ENCODE measurements at places on chromosomes 1 and 21.
A peak's percentile ranks its signal among the peaks of the same experiment; 100 is the strongest.

DNA sequence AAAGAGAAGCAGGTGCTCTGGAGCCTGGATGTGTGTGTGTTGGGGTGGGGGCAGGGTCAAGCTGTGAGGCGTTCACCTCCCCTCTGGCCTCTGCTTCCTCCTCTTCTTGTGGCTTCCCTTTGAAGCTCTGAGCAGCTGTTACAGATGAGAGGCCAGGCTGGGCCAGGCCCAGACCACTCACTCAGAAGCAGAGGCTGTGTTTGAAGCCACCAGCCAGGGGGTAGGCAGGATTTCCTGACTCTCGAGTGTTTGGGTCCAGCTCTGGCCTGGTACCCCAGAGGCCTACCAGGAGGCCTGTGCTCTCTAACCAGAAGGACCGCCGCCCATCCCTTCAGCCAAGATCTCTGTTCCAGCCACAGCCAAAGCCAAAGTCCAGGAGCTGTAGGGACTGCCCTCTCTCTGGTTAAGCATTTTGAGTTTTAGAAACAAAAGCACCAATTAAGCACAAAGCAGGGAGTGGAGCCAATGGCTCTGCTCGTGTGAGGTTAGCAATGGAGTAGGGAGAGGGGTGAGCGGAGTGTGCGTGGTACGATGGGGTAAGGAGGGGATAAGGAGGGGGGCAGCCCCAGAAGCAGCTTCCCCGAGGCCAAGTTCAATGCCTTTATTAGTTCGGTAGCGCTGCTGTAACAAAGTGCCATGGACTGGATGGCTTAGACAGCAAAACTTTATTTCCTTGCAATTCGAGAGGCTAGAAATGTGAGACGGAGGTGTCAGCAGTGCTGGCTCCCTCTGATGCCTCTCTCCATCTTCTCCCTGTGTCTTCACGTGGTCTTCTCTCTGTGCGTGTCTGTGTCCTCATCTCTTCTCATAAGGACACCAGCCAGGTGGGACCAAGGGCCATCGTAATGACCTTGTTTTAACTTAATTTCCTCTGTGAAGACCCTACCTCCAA lies 20.5 kb downstream of the RCSD1 start:
- DNase-seq = no peak

DNA sequence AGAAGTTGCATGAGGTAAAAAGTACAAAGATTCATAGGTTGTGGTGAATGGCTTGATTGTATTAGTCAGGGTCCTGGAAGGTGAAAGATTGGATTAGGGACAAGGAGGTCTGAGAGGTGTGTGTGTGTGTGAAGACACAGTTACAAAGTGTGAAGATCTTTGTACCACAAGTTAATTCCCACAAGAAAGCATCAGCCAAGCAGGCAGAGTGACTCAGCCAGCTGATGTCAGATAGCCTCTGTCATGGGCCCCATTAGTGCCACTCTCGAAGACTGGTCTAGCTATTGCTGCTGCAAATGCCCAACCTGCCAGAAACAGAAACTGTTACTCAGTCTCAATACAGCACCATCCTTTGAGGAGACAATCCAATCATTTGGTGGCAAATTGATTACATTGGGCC lies 96.5 kb downstream of the DTL start:
- DNase-seq = no peak

DNA sequence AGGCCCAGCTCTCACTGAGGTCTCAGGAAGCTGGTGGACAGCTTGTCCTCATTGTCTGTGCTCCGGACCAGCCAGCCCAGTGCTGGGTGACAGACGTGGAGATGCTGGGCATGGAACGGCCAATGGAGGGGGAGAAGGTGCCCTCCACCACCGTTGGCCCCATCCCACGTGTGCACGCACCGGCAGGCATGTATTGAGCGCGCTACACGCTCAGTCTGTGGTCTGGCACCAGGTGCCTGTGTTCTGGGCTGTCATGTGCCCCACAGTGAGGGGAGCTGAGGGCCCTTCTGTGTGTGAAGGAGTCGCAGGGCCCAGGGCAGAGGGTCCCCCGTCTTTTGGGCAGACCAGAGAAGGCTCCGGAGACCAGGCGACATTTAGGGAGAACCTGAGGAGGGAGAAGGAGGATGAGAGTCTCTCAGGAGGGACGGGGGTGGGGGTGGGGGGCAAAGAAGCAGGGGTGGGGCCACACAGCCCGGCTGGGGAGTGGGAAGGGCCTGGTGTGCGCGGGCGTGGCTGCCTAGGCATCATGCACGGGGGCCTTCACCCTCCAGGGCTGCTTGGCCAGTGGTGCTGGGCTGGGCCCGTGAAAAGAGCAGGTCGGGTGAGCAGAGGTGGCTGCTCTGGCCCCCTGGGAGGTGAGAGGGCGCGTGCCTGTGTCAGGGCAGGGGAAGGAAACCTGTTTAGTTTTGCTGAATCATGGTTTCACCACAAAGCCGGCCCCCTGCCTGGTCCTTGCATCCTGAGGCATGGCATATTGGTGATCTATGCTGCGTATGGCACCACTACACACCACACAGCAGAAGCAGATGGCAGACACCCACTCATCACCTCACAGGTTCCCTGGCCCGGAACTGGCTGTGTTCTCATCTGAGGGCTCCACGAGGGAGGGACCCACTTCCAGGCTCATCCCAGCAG lies 86.7 kb upstream of the TTC34 start:
- DNase-seq = peak; percentile 18

DNA sequence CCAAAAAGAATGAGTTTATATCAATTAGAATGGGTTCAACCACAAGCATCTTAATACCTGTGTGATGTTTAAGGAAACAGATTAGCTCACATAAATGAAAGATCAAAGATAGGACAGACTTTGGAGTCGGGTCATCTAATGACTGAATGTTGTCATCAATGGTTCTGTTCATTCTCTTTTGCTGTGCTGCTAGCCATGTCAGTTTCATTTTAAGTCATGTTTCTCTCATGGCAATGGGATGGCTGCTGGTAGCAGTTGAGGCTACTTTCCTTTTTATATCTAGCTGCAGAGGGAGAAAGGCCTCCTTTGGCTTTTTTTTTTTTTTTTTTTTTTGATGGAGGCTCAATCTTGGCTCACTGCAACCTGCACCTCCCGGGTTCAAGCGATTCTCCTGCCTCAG lies 86.9 kb upstream of the SPAG17 start:
- no peak for DNase-seq

- DNase-seq = no peak
Observed at GRCh38 chr1:19514391-19514831, 29.1 kb upstream of the CAPZB start.

DNA sequence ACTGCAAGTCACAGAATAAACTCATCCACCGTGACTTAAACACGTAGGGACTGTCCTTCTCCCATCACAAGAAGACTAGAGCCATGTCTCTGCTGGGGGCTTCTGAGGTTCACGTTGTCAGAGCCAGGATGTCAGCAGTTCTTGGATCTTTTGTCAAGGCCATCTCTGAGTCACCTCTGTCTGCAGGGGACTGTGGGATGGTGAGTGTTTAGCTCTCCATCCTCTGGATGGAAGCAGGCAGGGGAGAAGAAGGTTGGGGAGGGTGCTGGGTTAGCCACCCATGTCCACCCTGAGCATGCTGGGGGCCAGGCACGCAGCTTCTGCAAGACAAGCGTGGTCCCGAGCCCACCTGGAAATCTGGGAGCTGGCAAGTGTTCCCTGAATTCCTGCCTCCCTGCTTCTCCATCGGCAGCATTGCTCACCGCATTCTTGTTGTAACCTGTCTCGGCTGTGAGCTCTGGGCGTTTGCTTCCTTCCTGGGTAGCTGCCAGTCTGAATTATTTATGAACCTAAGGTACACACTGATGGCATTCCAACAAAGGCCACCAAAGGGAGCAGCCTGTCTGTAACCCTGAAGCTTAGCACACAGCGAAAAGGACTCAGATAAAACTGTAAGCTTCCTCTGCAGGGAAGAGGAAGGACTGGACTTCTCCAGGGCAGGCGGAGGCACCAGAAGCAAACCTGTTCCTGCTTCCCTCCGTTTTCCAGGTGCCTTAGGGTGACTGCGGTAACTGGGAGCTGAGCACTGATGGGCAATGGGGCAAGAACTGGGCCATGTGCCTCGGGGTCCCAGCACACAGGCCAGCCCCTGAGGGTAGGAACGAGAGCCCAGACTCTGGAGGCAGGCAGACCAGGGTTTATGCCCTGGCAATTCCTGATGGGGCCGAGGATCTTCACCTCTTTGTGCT lies 88.6 kb downstream of the RIPK4 start:
- DNase-seq = no peak

- no peak for DNase-seq
Observed at GRCh38 chr1:39631361-39632322, 7.8 kb downstream of the HEYL start.

DNA sequence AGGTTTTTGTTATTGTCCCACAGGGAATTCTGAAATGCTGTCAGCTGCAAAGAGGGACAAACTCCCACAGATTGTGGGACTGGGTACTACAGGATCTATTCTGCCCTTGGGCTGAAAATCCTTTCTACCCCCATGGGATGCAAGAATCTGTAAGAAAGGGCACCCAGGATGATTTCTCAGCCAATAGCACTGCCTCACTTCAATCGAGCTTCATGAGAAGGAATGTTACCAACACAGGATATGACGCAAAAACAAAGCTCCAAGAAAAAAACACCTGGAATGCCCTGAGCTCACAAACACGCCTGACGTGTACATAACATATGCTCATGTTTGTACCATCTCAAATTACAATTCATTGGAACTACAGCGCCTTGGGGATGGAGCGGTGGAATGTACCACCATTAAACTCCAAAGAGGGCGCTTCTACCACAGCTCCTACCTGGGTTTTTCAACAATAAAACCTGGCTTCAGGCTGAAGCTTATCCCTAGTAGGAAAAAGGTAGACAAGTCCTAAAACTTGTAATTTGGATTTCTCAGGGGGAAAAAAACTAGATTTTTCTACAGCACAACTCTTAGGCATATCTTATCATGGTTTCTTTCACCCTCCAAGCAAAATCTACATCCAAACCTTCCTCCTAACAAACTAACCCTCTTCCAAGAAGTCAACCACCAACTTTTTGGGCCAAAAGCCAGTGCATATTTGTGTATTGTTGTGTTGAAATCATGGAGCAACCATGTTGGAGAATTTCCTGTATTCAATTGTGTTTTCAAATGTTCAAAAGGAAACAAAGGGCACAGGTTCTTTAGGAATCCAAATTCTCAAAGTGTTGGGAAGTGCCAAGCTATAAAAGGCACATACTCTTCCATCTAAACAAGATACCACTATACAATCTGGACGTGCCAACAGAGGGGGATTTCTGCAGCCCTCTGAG lies 78.9 kb downstream of the TGFBR3 start:
- DNase-seq = peak; percentile 43

GRCh38 chr1:247468481-247469140 lies 10.7 kb upstream of the OR2B11 start:
- no peak for DNase-seq

- DNase-seq = no peak
Observed at GRCh38 chr21:32807717-32808380, 36.3 kb upstream of the PAXBP1 start.

- no peak for DNase-seq
Observed at GRCh38 chr1:43932786-43933385, 715 bp upstream of the ARTN start.

DNA sequence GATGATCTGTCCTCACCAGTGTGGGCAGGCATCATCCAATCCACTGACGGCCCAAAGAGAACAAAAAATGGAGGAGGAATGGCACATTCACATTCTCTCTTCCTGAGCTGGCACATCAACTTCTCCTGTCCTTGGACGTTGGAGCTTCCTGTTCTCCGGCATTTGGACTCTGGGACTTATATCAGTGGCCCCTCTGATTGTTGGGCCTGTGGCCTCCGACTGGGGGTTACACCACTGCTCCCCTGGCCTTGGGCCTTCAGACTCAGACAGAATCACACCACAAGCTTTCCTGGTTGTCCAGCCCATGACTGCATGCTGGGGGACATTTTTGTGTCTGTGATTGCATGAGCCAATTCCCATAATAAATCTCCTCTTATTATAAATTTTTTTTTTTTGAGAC lies 20.1 kb downstream of the IFNLR1 start:
- no peak for DNase-seq

- DNase-seq = no peak
Observed at GRCh38 chr21:42022906-42023305, 12.7 kb upstream of the ZBTB21 start.

- DNase-seq = no peak
Observed at GRCh38 chr1:29631361-29631760, 395.0 kb downstream of the PTPRU start.

GRCh38 chr21:31347435-31348032 lies 3.5 kb upstream of the TIAM1 start:
- DNase-seq = no peak

DNA sequence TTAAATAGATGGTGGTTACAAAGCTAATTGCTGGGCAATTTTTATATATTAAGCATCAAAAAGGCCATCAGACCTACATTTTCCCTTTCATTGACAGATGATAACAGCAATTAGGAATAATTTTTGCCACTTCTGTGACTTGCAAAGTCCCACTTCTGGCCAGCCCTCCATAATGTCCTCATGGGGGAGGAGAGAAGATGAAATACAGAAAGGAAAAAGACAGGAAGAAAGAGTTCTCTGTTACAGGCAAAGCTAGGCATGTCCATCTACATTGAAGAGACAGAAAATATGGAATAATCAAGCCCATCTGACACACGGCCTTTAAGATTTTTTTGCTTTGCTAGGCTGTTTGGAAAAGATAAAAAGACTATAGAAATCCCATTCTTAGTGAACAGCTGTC lies 108.0 kb downstream of the ENAH start:
- no peak for DNase-seq

DNA sequence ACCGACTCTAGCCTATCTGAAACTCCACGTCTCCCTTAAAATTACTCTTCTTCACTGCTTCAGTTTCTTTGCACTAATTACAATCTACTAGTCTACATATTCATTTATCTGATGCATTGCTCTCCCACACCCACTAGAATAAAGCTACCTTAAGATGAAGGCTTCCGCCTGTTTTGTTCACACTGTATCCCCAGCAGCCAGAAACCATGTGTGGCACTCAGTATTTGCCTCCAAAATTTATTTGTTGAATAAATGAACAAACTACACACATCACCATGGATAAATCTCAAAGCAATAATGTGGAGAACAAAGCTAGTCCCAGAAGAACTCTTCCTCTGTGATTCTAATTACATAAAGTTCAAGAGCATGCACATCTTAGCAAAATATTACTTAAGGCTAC lies 95.7 kb downstream of the DSCAM start:
- no peak for DNase-seq

- peak; percentile 53 for DNase-seq
Observed at GRCh38 chr1:170929835-170930554, 5.3 kb upstream of the MROH9 start.

GRCh38 chr1:222749927-222750326 lies 12.9 kb downstream of the FAM177B start:
- DNase-seq = peak; percentile 33

- no peak for DNase-seq
Observed at GRCh38 chr21:42844411-42845113, 34.8 kb downstream of the WDR4 start.

GRCh38 chr1:8313231-8313630 lies 4.7 kb upstream of the SLC45A1 start:
- no peak for DNase-seq

GRCh38 chr1:62309906-62310305 lies 9.3 kb downstream of the KANK4 start:
- peak; percentile 46 for DNase-seq

Measured in ELF-1 (cell line).